Body of pancreas (tissue), 4 donors: ENCODE measurements at places on chromosomes 3 and 15. TPM values are rescaled to one million over a fixed set of nuclear protein-coding genes. Genes with fewer than 3 reads are reported as not detected.

The PRR23B gene
- not detected for total RNA-seq

The PLA2G4D gene
- total RNA-seq: not detected

The PLS1 gene
- total RNA-seq: 21.8 TPM

The C3orf22 gene
- not detected for total RNA-seq

The NRROS gene
- 1.8 TPM for total RNA-seq

The CGGBP1 gene
- total RNA-seq: 38.6 TPM

The HEMK1 gene
- 6.7 TPM for total RNA-seq

The HCN4 gene
- total RNA-seq: 0.78 TPM

The TM4SF18 gene
- total RNA-seq: 7.9 TPM

The CCR4 gene
- total RNA-seq: not detected

The RHOV gene
- 6.2 TPM for total RNA-seq

The GUCA1C gene
- total RNA-seq: 0.99 TPM

The PLXND1 gene
- total RNA-seq: 135 TPM

The MYH15 gene
- total RNA-seq: not detected

The SI gene
- not detected for total RNA-seq

The TTC21A gene
- 6.7 TPM for total RNA-seq

The ISL2 gene
- total RNA-seq: not detected

- no peak for DNase-seq
Observed at GRCh38 chr3:183158113-183158512, 4.4 kb downstream of the LAMP3 start.

DNA sequence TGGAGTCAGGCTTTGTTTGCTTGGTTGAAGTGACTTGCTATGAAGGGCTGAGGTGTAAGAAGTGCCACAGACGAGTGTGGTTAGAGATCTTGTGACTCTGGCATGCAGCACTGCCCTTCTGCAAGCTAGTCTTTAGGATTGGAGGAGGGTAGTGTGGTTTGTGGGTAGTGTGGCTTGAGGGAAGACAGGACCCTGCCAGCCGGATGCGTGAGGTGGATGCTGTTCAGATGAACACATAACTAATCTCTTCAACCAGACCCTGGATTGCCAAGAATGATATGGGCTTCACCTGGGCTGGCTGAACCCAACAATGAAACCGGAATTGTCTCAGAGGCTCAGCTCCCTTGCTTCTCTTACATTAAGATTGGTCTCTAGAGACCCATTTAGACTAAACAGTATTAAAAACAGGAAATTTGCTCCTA, 32.7 kb downstream of the STARD9 start:
- DNase-seq: peak; percentile 17

GRCh38 chr3:161744366-161744765, 247.8 kb downstream of the OTOL1 start:
- no peak for DNase-seq

GRCh38 chr15:89226359-89227221, 5.2 kb upstream of the RLBP1 start:
- DNase-seq: peak; percentile 47

- peak; percentile 28 for DNase-seq
Observed at GRCh38 chr15:63752075-63752684, 81.6 kb downstream of the HERC1 start.

DNA sequence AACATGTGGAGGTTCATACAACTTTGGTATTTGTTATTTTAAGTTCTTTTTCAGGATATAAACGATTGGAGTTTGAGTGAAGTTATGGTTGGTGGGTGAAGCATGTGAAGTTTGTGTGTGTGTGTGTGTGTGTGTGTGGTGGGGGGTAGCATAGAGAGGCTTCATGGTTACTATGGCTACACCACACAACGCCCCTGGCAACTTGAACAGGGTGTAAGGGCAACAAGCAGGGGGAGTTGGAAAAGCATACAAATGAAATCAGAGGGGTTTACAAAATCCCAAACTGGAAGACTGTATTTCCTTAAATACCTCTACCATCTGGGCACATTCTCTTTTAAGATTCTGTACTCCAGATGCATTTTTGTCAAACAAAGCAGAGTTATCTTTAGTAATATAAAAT, 207.5 kb downstream of the SV2B start:
- no peak for DNase-seq

GRCh38 chr15:69413822-69414700, at the start of gene KIF23:
KIF23 (plus strand) TSS chr15:69414349; CDS start chr15:69414466, 117 bp downstream.
- DNase-seq: peak; percentile 88

DNA sequence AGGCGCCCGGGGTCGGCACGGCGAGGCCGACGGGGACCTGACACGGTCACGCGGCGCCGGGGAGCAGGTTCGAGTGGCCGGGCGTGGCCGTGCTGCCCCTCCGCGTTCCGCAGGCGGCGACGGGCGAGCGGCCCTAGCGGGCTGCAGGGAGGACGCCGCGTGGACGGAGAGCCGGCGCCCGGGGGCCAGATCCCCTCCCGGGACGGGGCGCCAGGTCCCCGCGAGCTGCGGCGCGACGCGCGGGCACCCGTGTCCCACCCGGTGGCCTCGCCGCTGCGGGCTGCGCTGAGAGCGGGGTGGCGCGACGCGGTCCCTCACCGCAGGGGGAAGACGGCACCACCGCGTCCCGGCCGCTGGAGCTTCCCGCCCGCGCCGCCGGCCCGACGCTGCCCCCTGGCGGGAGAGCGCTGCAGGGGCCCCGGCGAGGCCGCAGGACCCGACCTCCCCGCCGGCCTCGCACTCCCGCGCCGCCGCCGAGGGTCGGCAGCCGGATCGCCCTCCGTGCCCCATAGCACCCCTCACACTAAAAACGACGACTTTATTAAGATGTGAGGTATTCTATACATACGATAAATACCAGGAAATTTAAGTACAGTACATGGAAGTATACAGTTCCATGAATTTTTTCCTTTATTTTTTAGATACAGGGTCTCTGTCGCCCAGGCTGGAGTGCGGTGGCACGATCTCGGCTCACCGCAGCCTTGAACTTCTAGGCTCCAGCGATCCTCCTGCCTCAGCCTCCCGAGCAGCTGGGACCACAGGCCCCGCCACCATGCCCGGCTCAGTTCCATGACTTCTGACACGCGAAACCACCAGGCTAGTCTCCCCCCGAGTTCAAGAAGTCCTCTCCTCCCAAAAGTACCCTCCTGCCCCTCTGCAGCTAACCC, 1.3 kb upstream of the PIGZ start:
- DNase-seq: peak; percentile 68

GRCh38 chr15:68383161-68384074, 48.5 kb downstream of the ITGA11 start:
- DNase-seq: peak; percentile 32

DNA sequence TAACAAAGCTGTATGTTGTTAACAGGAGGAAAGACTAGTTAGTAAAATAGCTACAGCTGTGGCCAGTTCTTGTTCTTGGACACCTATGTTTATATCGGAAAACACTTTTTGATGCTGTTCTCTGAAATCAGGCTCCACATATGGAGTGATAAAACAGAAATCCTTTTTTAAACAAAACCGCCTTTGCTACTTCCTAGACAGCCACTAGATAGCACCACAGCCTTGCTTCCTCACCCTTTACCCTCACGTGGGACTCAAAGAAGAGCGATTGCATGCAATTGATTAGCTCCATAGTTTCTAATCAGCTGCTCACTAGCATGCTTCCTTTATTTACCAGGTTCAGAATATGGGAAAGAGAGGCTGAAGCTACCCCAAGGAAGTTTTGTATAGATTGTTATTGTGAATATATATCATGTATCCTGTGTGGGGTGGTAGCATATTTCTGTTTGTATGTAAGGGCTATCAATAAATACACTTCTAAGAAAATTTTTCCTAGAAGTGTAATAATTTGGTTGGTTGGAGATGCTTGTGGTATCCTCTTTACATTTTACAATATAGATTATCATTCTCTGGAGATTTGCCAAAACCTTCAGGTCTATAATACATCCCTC, 4.3 kb upstream of the MTFMT start:
- no peak for DNase-seq

DNA sequence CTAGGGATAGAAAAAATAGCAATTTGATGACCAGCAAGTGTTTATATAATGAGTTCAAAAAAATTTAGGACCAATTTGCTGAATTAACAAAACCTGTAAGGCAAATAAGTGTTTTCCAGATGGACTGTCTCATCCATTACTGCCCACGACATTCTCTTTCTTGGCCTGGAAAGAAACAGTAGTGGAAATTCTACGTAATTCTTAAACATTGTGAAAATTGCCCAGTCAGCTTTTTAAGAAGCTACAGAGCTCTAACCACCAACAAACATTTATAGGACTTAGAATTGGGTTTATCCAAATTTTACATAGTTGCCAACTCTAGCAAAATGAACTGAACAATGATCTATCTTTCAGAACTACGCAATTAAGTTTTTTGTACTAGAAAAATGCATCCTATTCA, 227.7 kb upstream of the PEX5L start:
- no peak for DNase-seq

GRCh38 chr3:50015918-50016317, 72.8 kb upstream of the RBM5 start:
- DNase-seq: no peak

- DNase-seq: no peak
Observed at GRCh38 chr15:95401587-95401986, 928.9 kb upstream of the NR2F2 start.

GRCh38 chr3:143831208-143831607, 17.1 kb downstream of the SLC9A9 start:
- no peak for DNase-seq

- DNase-seq: no peak
Observed at GRCh38 chr3:53489386-53489785, 5.0 kb upstream of the CACNA1D start.

DNA sequence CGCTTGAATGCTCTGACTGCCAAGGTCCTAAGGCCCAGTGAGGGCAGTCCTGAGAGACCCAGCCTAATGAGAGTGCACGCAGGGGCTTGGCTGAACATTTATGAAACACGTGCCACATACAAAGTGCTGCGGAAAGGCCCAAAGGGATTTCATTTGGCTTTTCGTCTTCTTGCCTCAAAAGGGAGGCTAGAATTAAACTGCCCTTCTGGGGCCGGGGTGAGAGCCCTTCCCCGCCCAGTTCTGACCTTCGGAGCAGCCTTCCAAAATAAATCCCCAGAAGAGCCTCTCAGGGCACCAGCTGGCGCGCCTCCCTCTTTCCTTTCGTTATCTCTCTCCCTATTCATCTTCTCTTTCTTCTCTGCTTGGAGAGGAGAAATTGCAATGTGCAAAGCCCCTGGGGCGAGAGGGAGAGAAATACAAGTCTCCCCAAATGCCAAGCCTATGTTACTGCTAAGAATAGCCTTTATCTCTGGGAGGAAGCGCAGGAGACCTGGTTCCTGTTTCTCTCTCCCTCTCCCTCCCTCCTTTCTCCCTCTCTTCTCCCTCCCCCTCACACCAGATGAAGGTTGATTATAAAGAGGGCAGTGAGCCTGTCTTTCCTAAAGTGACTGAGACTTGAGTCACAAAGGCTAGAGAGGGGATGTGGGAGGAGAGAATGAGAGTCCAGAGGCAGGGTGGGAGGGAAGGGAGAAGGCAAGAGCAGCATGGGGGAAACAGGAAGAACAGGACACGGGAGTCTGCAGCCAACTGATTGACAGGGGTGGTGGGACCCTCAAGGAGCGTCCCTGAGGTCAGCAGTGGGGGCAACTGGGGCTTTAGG, 36.7 kb upstream of the NDUFB4 start:
- no peak for DNase-seq

DNA sequence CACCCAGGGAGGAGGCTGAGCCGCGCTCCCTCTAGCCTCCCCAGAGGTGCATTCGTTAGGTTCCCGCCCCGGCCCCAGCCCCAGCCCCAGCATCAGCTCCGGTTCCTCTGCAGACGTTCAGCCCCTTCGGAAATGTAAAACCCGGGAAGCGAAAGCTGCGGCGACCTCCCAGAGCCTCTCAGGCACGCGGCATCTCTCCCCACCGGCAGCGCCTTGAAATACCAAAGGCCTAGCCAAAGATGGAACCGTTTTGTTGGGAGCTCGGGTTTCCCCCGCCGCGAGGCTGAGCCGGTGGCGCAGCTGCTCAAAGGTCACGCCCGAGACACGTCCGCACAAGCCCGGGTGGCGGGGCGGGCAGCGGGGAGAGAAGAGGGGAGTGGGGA, 77.8 kb upstream of the HES1 start:
- peak; percentile 74 for DNase-seq

DNA sequence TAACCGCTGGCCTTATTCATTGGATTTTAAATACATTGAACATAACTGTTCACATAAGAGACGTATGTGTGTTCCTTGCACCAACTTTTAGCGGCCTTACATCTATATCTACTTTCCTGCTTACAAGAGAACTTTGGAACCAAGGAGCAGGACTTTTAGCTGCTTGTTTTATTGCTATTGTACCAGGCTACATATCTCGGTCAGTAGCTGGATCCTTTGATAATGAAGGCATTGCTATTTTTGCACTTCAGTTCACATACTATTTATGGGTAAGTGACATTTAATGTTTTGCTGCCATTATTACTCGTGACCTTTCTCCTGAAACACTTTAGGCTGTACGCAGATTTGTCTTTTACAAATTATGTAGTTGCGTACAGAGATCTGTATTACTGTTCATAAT, 47.1 kb downstream of the STT3B start:
- DNase-seq: no peak

GRCh38 chr15:80895965-80896364, 93.7 kb downstream of the MESD start:
- no peak for DNase-seq

DNA sequence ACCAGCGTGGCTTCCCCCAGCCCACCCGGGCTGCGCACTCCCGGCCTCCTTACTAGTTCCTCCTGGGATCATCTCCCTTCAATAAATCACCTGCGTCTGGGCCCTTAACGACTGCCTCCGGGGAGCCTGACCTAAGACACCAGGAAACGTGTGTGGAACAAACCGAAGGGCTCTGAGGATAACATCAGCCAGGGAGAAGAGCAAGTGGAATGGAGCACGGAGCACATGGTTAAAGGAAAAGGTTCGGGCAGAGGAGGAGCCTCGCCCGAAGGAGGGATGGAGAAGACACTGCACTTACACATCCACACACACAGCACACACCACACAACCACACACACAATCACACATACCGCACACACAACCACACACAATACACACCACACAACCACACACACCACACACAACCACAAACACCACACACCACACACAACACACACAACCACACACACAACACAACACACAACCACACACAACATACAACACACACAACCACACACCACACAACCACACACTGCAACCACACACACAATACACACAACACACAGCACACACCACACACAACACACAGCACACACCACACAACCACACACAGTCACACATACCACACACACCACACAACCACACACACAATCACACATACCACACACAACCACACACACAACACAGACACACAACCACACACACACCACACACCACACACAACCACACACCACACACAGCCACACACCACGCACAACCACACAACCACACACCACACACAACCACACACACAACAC, 24.7 kb downstream of the CPN2 start:
- no peak for DNase-seq
